ENCODE measurements at places on chromosomes 12 and 14.

DNA sequence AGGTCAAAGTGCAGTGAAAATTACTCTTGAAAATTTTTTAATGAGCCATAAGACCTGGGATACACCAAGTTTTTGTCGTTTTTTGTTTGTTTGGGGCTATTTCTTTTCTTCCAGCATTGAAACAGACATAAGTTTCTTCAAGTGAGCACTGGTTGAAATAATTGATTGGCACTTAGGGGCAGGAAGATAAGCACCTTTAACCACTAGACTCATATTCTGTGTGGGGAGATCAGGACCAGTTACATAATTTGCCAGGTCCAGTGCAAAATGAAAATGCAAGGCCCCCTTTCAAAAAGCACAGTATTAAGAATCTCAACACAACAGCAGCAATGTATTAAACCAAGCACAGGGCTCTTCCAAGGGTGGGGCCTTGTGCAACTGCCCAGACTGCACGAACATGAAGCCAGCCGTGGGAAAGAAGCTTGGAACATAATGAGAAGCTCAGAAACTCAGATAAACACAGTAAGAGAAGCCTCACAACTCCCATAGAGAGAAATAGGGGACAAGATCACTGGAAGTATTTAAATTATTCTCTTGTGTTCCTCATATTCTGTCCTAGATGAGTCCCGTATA lies 3.2 kb upstream of the TCP11L2 start:
- DNase-seq = no peak

GRCh38 chr12:15477761-15478160 lies 155.5 kb downstream of the PTPRO start:
- no peak for DNase-seq

DNA sequence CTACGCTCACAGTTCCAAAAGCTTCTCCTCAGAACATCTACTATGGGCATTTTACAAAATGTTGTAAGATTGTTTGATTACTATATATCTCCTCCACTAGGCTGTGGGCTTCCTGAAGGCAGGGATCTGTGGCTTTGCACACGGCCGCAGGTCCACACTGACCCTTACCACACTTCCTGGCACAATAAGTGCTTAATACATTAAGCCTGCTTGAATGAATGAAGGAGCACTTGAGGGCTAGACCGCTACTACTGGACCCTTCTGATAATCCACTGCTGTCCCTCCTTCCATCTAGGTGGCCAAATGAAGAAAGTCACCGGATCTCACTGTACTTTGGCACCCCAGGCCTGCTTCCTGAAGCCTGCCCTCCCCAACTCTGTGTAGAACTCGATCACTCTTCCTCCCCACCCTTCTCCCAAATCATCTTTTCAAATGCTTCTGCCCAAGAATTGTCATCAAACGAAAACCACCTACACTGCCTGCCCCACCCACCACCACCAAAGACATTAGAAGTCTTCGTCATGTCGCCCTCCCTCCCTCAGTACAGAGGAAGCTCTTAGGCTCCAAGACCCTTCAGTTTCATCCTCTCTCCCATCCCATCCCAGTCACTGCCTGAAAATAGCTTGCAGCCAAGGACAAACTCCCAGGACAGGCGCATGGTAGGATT lies 596 bp upstream of the ZBTB39 start:
- no peak for DNase-seq

GRCh38 chr12:127925971-127926370 lies 341.0 kb upstream of the TMEM132C start:
- DNase-seq = peak; percentile 10

DNA sequence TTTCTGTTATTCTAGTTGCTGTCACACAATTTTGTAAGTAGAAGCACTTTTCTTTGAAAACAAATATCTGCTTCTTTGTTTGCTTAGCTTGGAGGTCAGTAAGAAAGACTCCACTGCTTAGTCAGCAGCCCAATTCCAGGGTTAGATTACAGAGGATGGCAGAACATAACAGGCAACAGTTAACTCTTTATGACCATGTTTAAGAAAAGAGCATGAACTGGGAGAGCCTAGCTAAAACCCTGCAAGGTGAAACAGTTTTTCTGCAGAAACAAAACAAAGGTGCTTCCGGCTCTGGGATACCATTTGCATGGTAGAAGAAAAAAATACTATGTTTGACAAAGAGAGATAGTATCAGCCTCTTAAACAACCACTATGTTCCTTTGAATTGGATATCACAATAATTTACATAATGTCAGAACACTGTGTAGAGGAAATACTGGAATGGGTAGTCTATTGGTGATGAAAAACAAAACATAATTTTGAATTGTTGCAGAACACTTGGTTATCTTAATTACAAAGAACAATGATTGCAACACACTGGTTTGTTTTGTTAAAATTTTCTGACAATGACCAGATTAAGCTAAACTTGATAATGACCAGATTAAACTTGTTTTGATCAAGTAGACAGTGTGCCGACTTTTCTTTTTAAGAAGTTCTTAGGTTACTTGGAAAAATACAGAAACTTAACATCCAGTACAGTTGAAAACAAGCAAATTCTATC lies 22.4 kb upstream of the PPM1H start:
- DNase-seq = no peak

GRCh38 chr12:46546634-46547273 lies 174.2 kb upstream of the SLC38A2 start:
- no peak for DNase-seq

DNA sequence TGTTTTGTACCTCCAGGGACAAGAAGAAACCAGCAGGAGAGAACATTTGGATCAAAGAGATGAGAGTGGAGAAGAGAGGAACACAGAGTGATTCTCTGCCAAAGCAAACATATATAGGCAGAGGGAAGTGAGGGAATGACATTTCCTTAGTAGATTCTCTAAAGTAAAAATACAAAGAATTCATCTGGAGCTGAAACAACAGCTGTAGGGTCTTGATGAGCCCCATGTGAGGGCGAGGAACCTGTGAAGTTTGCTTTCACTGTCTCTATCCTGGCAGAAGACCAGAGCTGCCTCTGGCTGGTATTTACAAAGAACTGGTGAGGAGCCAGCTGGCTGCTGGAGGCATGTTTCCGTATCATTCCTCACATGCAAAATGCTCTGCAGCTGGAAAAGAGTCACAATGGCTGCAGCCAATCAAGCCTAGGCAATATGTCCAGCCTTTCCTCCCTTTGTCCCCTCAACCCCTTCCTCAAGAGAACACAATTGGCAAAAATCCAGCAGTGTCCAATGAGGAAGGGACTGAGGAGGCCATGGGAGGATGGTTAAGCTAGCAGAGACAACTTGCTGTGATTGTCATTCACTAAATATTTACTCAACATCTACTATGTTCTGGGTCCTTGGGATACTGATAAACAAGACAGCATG lies 122.5 kb downstream of the PHLDA1 start:
- no peak for DNase-seq

GRCh38 chr12:122104844-122105243 lies 26.3 kb downstream of the MLXIP start:
- DNase-seq = no peak

GRCh38 chr12:131028587-131029338 lies 75.1 kb downstream of the ADGRD1 start:
- no peak for DNase-seq

DNA sequence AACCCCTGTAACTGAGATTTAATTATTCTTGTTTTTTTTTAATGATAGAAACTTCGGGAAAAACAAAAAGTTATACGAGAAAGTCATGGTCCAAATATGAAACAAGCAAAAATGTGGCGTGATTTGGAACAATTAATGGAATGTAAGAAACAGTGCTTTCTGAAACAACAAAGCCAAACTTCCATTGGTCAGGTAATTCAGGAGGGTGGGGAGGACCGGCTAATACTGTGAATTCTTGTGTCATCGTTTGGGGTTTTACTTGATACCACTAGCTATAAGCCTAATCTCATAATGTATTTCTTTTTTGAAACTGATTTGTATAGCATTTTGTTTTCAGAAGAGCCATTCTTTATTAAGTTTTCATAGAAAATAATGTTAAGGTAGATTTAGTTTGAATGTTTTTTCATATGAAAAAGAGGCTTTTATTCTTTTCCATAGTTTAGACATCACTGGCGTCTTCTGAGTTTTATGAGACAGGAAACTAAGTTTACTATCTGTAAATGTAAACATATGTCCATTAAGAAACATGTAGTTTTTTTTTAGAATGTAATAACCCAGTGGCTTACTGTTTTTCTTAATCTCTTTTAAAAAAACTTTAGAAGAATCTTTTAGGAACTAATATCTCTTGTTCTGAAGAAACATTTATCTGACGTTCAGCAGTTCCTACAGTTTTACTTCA lies 62.9 kb upstream of the ATP2A2 start:
- no peak for DNase-seq

DNA sequence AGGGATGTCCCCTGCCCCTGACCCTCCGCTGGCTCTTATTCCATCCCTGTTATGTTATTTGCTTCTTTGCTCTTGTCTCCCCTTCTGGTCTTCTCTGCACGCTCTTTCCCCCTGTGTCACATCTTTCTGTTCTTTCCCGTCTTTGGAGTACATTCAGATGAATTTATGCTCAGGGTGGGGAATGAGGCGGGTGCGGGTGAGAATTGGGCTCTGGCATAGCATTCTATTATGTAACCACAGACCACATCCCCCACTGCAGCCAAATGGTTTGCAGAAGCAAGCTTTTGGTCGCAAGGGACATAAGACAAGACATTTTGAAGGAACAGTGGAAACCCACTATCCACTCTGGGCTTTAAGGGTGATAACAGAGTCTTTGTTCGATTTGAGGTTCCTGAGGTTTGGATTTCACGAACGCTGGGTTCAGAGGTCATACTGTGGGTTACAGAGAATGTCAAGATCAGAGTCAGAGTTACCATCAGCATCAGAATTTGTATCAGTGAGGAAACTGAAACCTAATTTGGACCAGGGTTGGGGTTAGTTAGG lies 3.8 kb downstream of the ENDOU start:
- DNase-seq = no peak

DNA sequence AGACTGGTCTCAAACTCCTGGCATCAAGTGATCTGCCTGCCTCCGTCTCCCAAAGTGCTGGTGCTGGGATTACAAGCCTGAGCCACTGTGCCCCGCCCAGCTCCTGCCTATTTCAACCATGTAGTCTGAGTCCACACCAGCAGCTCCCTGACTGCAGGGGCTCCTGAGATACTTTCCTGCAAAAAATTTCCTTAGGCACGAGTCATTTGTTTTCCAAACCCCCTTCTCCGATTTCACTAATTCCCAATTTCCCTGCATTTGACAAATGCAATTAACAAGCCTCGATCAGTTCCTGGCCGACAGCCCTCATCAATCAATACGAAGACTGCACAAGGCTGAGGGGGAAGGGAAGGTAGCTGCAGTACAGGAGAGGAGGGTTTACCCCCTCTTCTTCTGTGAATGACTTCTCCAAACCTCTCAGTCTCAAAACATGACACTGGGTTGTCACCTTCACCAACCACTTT lies 10.1 kb downstream of the PSMB5 start:
- DNase-seq = no peak

DNA sequence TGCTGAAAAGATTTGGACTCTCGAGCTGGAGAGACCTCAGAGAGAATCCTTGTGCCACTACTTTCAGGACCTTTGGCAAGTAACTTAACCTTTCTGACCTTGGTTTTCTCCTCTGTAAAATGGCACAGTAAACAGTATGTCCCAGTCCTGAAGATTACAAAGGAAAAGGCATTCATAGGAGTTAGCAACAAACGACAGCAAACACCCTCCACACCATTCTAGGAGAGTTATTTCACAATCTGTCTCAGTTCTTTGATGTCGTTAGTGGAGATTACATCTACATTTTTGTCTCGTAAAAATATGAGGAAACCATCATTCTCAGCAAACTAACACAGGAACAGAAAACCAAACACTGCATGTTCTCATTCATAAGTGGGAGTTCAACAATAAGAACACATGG lies 205.7 kb downstream of the ITPR2 start:
- no peak for DNase-seq

DNA sequence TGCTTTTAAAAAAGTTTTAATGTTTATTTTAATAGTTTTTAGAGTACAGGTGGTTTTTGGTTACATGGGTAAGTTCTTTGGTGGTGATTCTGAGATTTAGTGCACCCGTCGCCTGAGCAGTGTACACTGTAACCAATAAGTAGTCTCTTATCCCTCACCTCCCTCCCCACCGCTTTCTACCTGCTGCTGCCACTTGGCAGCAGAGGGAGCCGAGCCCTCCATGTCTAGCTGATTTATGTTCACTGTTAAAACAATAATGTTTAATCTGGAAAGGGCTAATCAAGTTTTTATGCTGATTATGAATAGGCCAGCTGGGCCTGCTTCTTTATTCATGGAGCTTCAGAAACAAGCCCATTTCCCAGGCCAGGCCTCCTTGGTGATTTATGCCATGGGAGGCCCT lies 73.1 kb downstream of the ADCK1 start:
- no peak for DNase-seq

GRCh38 chr14:56903304-56903969 lies 93.2 kb upstream of the OTX2 start:
- no peak for DNase-seq

DNA sequence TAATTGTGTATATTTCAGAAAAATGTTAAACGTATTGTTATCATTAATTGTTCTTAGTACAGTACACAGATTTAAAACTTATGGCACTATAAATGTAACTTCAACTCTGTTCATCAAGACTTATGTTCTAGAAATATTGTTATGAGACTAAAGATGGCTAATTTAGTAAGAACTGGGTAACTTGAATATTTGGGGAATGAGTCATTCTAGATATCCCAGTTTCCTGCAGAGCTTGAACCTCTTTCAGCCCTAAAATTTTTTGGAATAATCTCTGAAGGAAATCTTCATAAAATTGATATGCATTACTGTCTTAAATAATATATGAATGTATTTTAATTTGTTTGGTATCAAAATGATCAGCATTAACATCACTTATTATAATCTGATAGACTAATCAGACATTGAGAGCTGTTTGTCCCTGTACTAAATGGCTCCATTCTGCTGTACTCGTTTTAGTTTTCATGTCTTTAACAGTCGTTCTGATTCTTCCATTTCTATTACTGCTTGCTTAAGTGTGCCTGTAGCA lies 87.1 kb downstream of the VEZT start:
- no peak for DNase-seq

DNA sequence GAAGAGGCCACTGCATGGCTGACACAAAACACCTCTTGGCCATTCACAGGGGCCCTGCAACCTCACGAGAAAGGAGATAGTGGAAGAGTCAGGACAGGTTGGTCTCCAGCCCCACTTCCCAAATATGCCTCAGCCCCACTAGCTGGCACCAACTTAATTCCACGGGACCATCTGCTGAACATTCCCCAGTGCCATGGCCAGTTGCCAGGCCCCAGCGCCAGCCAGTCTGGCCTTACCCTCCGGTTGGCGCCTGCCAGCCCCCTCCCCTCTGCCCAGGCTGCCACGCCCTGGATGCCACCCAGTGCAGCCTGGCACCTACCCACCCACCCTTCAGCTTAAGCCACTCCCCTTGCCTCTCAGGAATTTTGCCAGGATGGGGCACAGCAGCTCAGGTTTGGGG lies 21.2 kb upstream of the HSPB8 start:
- no peak for DNase-seq
